ENCODE measurements at places on chromosomes 12 and 14.

- DNase-seq, result no peak
These were observed 15.2 kb upstream of the EIF5 start for GRCh38 chr14:103318750-103319419.

DNA sequence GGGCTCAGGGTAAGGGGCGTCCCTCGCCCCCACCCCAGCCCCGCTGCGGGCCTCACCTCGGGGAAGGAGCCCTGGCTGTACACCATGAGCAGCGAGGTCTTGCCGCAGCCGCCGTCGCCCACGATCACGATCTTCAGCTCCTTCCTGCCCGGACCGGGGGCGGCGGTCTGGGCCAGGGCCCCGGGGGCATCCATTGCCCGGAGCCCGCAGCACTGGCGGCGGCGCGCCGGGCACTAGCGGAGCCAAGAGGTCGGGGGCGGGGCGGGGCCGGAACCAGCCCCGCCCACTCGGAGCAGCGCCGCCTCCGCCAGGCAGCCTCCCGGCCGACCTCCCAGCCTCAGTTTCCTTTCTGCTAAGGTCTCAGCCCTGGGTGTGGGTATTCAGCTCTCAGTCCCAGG, at the start of gene RHOF:
Gene RHOF, minus strand, starts transcription at position 249 of the 398 bp plus-strand sequence. Its CDS starts 55 bp downstream, at position 194.
- peak; percentile 81 for DNase-seq

DNA sequence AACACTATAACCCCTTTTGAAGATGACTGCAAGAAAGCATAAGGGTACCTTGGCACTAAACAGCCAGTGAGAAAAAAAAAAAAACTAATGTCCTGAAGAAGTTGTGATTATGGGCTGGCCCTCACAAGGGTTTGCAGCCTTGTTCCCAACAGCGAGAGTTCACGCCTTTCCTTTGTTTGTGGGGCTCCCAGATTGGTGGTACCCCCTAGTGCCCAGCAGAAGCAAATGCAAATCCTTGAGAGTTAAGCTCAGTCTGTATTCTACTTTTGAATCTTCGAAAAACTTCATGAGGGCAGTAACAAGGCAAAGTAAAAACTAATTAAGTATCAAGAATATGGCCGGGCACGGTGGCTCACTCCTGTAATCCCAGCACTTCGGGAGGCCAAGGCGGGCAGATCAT, 238.9 kb upstream of the LMO3 start:
- no peak for DNase-seq

DNA sequence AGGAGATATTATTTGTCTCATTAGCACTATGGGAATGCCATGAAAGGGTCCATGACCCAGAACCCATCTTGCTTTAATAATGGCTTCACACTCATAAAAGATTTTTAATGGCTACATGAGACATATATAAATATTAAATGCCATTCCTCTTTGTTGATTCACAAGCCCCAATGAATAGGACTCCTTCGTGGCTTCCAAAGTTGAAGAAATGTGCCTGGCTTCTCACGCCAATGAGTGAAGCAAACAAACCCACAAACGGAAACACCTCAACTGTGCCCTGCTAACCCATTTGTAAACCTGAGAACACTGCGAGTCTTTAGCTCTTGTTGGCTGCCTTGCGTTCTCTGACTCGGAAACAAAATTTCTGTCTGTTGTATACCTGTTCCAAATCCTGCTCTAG, 381.7 kb upstream of the DDHD1 start:
- no peak for DNase-seq

- no peak for DNase-seq
These were observed 83.2 kb downstream of the RMST start for GRCh38 chr12:97545804-97546203.

DNA sequence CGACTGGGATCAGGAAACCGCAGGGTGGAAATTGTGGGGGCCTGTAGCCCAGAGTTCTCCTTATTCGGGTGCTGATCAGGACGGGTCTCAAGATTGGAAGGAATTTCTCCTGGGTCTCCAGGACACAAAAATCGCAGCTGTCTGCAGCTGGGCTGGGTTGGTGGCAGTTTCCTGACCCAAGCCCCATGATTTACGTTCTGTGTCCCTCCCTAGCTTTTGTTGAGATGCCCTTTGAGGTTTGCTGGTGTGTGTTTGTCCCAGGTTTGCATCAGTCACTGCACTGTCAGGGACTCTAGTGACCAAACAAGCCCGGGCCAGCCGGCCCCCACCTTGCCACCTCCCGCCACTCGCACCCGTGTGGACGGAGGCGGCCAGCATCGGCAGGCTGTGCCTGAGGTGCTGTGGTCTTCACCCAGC, 89.5 kb downstream of the FBXL14 start:
- no peak for DNase-seq

GRCh38 chr12:48807981-48808380, 10.3 kb upstream of the CACNB3 start:
- no peak for DNase-seq

- no peak for DNase-seq
These were observed 26.4 kb downstream of the SIX1 start for GRCh38 chr14:60622917-60623257.
